NCI-H2081 treated with DMSO at 0.1 percent for 48 hours (cell line): ENCODE measurements at places on chromosomes 5 and 9.

DNA sequence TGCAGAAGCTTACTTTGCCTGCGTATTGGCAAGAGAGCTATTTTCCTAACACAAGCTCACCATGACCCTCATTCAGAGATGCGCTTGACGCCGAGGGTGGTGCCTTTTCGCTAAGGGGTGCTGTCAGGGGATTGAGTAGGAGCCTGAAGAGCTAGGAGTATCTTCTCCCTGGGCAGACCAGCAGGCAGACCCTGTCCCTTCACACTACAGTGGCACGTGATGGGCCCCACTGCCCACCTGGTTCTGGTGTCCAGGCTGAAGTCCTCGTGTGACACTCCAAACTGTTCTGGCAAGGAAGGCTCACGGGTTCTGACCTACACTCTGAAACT, 198.3 kb downstream of the AUH start:
- DNase-seq, result no peak

GRCh38 chr5:89055015-89055694, 172.2 kb upstream of the MEF2C start:
- no peak for DNase-seq

DNA sequence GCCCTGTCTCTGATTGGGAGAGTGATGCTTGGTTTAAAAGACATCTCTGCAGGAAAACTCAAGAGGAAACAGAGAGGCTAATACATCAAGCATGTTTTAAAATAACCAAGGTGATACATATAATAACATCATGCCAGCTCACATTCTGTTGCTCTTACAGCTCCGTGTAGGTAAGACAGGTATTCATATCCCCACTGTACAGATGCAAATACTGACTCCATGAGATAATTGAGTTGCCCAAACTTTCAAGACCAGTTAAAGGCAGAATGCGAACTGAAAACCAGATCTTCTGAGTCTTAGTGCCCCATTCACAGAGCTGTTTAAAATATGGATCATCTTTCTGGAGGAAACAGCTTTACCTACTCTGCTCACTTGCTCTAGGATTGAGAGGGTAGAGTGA, 214.0 kb downstream of the PIK3R1 start:
- no peak for DNase-seq

- DNase-seq, result no peak
Measured at GRCh38 chr5:150080696-150081435, 5.5 kb downstream of the CSF1R start.

- DNase-seq, result no peak
Measured at GRCh38 chr9:74557571-74557970, 60.4 kb downstream of the RORB start.

- DNase-seq, result no peak
Measured at GRCh38 chr5:8606231-8606630, 737.3 kb downstream of the MTRR start.

DNA sequence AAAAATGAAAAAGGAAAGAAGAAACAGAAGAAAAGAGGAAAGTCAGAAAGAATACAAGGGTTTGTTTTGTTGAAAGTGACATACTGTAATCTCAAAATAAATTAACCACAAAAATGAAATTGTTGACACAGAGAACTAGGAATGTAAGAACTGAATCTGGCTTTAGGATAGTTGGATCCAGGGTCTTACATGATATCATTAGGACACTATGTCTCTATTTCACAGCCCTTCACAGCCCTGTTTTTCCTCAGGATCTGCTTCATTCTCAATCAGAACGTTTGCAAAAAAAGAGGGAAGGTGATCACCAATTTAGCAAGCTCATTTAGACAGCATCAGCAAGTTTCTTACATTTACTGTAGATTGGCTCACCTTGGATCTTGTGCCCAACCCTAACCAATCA, 188.5 kb upstream of the NREP start:
- DNase-seq, result no peak
